ENCODE measurements at places on chromosomes 2 and 18.

DNA sequence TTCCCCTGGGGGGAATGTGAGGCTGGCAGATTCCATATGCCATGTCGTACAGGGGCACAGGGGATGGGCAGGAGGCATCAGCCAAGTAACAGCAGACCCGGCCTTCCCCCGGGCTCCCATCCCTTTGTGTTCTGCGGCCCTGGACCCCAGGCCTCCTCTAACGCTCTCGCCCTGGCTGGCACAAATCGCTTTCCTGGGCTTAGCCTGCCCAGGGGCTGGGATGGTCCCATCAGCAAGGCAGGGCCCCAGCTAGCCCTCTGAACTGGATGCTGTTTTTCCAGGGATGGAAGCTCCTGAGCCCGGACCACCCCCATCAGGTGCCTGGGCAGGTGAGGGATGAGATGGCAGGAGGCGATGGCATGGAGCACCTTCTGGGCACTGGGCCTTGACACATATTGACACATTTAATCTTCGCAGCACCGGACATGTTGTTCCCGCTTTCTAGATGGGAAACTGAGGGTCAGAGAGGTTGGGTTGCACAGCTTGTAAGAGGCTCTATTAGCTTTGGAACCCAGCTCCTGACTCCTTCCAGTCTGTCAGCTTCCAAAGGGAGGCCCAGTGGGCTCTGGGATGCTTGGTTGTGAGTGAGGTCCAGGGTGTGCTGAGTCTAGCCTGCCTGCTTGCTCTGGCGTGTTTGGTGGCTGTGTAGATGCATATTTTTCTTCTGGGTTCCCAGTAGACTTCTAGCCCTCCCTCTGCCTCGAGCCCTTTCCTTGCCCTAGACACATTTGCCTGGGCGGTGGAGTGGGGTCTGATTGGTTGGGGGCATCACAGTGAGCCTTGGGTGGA is 40.3 kb downstream of the GLI2 start:
- DNase-seq, result no peak

DNA sequence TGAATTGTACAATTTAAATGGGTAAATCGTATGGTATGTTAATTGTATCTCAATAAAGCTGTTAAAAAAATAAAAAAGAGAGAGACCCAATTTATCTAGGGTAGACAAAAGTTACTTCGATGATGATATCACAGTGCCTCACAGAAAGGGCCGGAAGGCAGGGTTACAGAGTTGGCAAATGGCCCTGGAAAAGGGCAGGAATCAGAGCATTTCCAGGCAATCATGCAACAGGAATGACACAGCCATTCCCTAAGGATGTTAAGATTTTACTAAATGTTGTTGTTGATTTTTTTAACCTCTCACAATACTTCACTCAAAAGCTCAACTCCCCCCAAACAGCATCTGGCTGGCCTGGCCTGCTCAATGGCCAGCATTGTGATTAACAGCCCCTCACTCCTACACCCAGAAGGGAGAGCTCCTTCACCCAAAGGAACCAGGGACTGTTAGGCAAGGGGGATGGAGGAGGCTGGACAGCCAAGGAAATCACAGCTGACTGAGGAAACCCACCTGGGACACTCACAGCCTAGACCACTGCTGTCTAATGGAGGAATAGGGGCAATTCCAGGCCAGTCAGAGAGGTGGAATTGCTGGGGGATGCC is 7.7 kb upstream of the SP100 start:
- peak; percentile 85 for DNase-seq

GRCh38 chr2:241900251-241901017 is 30.9 kb downstream of the RTP5 start:
- DNase-seq, result no peak

GRCh38 chr2:33216508-33217182 is 259.8 kb upstream of the RASGRP3 start:
- peak; percentile 54 for DNase-seq

- DNase-seq, result no peak
These were observed 84.7 kb downstream of the CDC42EP3 start for GRCh38 chr2:37586663-37587317.

Data from GM03348 (cell line).